ENCODE measurements at places on chromosomes 3 and 15.

DNA sequence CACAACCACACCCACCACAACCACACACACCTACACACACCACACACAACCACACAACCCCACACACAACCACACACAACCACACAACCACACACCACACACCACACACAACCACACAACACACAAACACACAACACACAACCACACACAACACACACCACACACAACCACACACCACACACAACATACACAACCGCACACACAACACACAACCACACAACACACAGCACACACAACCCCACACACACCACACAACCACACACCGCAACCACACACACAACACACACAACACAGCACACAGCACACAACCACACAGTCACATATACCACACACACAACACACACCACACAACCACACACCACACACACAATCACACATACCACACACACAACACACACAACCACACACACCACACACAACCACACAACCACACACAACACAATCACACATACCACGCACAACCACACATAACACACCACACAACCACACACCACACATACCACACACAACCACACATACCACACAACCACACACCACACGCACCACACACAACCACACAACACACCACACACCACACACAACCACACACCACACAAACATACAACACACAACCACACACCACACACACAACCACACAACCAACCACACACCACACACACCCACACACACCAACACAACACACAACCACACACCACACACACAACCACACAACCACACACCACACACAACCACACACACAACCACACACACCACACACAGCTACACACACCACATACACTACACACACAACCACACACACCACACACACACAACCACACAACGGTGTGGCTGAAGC is 23.7 kb downstream of the CPN2 start:
- no peak for DNase-seq

DNA sequence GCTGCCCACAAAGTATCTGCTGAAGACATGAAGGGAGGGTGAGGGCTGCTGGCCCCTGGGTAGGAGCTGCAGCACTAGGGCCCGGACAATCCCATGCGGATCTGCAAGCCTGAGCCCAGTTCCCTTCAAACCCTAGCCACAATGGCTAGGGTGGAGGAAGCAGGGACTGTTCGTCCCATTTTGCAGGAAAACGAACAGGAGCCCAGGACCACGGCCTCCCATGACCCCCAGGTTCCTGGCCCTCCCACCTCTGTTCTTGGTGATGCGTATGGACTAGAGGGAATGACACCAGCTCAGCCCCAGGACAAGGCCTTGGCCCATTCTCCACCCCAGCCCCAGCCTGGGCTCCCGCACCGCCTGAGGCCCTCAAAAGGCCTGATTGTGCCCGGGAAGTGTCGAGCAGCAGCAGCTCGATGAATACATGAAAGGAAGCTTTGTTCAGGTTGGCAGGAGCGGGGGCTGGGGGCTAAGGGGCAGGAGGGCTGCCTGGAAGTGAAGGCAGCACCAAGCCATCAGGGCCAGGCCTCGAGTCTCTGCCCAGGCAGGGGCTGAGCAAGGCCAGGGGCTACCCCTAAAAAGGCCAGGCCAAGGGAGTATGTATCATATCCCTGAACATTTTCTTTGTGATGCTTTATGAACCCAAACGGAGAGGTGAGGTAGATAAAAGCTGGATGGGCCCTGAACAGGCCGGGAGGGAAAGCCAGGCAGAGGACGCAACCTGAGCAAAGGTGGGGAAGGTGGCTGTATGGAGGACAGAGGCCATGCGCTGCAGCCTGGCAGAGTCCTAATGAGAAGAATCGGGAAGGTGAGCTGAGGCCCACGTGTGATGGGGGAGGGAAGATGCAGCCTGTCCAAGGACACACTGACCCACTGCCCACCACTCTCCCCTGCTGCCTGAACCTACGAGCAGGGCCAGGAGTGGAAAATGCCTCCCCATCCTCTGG is 12.2 kb downstream of the SEMA7A start:
- peak; percentile 96 for DNase-seq

DNA sequence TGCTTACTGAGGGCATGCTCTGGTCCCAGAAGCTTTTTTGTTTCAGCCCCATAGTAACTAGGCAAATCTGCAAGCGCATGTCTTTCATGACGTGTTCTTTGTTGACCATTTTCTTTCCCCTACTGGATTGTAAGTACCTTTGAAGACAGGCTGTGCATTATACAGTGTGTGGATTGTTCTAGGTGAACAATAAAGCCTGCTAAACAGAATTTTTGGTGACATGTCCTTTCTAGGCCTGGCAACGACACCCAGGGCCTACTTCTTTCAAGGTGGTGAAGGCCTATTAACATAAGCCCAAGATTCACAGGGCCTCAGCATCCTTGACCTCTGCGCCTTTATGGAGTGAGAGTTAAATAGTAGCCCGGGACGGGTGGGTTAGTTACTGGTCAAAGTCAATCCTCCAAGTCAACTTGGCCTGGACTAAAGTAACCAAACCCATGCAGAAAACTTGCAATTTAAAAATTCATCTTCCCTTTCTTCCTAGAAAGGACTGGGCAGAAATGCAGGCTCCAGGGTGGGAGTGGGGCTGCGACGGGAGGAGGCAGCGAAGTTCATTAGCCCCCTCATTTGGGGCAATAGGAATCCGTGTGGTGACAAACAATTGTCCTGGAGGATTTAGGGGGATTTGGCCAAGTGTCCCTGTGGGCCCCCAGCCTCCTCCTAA is 37.6 kb upstream of the TRIM71 start:
- DNase-seq: no peak

GRCh38 chr3:51955893-51956770 is 951 bp downstream of the GPR62 start:
- peak; percentile 62 for DNase-seq

GRCh38 chr3:25679166-25679565 is 14.5 kb upstream of the TOP2B start:
- no peak for DNase-seq

- DNase-seq: no peak
Observed at GRCh38 chr3:16836505-16837237, 48.1 kb upstream of the PLCL2 start.

DNA sequence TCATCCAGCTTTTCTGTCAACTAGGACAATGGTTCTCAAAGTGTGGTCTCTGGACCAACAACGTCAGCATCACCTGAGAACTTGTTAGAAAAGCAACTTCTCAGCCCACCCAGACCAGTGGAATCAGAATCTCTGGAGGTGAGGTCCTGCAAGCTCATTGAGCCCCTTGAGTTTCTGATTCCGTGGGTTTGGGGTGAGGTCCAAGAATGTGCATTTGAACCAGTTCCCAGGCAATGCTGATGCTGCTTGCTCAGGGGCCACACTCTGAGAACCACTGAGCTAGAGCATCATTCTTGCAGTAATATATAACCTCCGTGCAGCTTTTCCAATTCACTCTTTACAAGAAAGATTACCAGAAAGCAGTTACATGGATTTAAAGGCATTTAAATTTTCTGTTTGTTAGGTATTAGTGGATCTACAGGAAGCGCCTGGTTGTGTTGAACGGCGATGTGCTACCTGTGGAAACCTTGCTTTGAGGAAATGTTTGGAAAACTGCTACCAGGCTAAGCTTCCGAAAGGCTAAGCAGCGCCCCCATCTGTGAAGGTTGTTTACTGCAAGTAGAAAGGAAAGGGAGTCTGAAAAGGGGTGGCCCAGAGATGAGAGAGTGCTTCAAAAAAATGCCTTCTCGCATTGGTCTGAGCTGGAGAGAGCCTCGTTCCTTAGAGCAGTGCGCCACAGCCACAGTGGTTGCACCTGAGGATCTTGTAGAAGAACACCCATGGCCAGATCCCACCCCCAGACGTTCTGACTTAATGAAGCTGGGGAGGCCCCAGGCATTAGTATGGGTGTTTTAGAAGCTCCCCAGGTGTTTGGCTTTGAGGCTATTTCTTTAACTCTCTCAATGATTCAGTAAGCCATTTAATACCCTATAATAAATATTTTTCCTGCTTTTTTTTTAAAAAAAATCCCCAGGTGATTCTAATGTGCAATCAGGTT is 50.0 kb downstream of the RLBP1 start:
- DNase-seq: peak; percentile 72

Data from head of caudate nucleus (tissue), 42 donors.